Activated gamma-delta T cell treated with anti-CD3 and anti-CD28 coated beads, Interleukin-2, amount 50 U/mL, for 16 hours (primary cell): ENCODE measurements at places on chromosomes 4 and X.

DNA sequence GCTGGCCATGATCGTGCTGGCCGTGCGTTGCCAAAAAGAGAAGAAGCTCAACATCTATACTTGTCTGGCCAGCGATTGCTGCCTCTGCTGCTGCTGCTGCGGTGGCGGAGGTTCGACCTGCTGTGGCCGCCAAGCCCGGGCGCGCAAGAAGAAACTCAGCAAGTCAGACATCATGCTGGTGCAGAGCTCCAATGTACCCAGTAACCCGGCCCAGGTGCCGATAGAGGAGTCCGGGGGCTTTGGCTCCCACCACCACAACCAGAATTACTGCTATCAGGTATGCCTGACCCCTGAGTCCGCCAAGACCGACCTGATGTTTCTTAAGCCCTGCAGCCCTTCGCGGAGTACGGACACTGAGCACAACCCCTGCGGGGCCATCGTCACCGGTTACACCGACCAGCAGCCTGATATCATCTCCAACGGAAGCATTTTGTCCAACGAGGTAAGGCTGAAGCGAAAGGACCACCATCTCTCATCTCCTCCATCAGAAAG, 3.3 kb downstream of the PCDH10 start:
- no peak for DNase-seq

GRCh38 chr4:7610022-7610670, 175.4 kb upstream of the PSAPL1 start:
- DNase-seq: no peak

- DNase-seq: no peak
Observed at GRCh38 chrX:134727363-134727762, 69.1 kb upstream of the PLAC1 start.

GRCh38 chrX:107117993-107118321, 665 bp downstream of the RBM41 start:
- DNase-seq: no peak
